Astrocyte of the cerebellum (primary cell): ENCODE measurements at places on chromosomes 5 and 9.

DNA sequence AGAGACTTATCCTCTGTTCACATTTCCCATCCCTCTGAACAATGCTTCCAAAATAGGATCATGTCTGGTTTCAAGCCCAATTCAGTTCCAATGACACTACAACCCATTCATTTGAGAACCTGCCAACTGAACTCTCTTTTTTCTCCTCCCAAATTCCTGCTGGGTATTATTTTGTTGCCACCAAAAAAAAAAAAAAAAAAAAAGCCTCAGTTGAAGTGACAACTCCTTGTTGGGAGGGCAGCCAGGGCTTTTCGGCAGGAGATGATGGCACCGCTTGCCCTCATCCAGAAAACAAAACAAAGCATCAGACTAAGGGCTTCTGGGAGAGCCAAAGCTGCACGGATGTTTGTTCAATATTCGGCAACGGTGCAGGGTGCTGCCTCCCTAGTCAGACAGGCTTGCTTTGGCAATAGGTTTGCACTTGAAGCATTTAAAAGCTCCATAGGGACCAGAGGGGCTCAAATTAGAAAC is 30.6 kb upstream of the TRIM32 start:
- DNase-seq: no peak

GRCh38 chr9:6498982-6499381 is 86.0 kb downstream of the UHRF2 start:
- DNase-seq: no peak

DNA sequence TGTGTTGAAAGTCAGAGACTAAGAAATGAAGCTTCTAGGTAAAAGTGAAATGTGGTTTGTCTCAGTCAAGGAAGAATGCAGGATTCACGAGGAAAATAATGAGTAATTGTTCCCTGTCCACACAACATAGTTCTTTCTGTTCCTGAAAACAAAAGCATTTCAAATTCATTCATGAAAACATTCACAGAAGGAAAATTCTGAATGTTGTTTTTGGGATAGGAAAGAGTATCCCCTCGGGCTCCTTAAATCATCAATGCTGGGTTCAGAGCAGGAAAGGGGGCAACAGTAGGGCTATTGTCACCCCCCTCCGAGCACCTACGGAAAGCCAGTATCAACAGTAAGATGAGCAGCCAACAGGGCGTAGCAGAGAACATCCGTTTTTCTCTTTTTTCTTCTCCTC is 769.9 kb upstream of the ADAMTS16 start:
- DNase-seq: no peak

DNA sequence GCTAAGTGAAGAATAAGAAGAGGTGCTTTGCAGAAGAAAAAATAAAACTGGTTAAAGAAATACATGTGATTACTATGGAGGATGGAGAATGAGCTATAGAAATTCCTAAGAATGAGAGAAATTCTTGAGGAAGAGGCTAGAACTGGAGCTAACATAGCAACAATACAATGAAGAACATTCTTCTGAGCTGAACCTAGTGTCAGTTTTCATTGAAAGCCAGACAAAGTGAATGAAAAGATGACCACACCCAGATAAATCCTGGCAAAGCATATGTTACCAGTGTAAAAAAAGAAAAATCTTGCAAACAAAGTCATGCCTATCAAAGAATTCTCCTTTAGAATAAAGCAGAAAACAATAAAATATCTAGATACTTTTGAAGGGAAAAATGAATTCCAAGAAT is 39.6 kb downstream of the SGCD start:
- no peak for DNase-seq

DNA sequence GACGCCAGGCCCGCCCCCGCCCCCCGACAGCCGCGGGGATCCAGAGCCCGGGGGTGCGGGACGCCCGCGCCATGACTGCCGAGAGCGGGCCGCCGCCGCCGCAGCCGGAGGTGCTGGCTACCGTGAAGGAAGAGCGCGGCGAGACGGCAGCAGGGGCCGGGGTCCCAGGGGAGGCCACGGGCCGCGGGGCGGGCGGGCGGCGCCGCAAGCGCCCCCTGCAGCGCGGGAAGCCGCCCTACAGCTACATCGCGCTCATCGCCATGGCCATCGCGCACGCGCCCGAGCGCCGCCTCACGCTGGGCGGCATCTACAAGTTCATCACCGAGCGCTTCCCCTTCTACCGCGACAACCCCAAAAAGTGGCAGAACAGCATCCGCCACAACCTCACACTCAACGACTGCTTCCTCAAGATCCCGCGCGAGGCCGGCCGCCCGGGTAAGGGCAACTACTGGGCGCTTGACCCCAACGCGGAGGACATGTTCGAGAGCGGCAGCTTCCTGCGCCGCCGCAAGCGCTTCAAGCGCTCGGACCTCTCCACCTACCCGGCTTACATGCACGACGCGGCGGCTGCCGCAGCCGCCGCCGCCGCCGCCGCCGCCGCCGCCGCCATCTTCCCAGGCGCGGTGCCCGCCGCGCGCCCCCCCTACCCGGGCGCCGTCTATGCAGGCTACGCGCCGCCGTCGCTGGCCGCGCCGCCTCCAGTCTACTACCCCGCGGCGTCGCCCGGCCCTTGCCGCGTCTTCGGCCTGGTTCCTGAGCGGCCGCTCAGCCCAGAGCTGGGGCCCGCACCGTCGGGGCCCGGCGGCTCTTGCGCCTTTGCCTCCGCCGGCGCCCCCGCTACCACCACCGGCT is 1.0 kb downstream of the FOXE1 start:
- no peak for DNase-seq

GRCh38 chr5:149940941-149941644 is 3.5 kb downstream of the PDE6A start:
- no peak for DNase-seq

GRCh38 chr5:132431632-132432031 is 58.9 kb downstream of the IRF1 start:
- DNase-seq: no peak

- DNase-seq: no peak
These were observed 18.6 kb downstream of the TDRD7 start for GRCh38 chr9:97430316-97431043.

DNA sequence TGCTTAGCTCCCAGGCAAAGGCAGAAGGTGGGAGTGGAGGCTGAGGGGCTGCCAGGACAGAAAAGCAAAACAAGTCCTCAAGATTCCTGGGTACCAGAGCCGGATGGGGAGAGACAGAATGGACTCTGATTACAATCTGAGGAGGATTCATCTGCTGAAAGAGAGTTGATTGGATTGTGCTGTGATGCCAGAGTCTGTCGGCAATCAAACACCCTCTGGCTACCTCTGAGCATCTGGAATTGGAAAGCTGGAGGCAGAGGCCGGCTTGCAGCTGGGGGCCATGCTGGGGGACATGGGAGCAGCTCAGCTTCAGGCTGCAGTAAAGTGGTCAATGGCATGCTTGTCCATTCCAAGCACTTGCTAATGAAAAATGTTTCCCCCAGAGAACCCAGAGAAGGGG is 59.3 kb downstream of the ASTN2 start:
- no peak for DNase-seq

DNA sequence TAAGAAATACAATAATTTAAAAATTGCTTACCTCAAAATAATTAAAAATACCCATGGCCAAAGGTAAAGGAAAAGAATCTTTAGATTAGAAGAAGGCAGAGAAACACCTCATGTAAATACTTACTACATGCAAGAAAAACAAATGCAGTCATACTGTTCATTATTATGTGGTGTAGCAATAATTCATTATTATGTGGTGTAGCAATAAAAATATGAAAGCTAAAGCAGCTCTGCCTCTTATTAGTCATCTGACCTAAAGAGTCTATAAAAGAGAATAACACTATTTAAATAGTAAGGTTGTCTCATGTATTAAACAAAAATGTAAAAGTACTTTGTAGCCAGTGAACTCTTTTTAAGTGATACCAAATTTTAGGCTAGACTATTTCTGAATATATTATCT is 6.6 kb downstream of the DTWD2 start:
- DNase-seq: no peak

- DNase-seq: no peak
These were observed 10.0 kb downstream of the OTULINL start for GRCh38 chr5:14591548-14591947.

- DNase-seq: no peak
These were observed 71.1 kb downstream of the TNC start for GRCh38 chr9:115046824-115047223.

DNA sequence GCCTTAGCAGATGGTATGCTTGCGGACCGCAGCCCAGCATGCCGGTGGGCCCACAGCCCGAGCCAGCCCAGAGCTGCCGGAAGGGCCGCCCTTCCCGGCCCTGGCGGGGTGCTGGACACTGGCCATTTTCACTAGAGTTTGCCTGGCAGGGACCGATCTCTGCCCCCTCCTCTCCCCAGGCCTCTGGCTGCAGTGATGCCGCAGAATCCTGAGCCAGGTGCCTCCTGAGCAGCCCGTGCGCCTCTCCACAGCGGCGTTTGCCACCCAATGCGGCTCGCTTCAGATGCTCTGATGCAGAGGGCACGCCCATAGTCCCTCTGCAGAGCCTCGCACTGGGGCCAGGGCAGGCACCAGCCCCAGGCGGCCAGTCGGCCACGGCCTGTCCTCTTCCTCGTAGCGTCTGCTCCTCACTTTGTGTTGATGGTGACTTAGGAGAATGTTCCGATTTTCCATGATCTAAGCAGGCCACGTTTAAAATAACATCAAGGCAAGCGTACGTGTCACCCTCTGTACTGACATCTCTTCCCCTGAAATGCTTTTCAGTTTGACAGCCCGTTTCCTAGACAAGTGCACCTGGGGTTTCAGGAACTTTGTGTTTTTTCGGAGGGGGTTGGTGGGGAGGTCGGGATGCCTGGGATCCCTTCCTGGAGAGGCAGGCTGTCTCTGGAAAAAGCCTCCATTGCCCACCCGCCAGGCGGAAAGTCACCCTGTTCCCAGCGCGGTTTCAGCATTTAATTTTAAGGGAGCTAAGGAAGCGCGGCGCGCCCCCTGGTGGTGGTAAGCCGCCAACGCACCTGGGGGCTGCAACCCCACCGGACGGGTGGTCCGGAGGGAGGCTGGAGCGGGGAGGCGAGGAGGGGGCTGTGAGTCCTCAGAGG is 29.8 kb upstream of the HMCN2 start:
- no peak for DNase-seq

DNA sequence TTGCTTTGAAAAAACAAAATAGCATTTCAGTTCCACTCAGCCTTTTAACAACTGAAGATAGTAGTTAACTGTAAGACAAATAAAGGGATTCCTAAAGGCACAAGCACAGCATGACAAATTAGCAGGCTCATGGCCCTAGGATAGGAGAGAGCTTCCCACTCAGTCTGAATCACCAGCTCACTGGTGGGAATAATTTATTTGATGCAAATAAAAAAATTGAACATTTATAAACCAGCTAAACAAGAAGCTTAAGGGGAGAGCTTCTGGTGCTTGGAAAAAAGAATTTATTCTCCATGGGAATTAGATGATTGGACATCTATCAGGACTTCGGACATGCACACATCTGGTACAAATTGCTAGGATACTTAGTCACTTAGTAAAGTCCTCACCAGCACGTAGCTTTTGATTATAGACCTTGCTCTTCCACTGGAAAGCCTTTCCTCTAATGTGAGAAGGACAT is 294.1 kb upstream of the TNC start:
- no peak for DNase-seq

- DNase-seq: no peak
These were observed 455.7 kb upstream of the NUDT12 start for GRCh38 chr5:104018299-104018698.

GRCh38 chr5:167286891-167287290 is 1004.6 kb upstream of the WWC1 start:
- no peak for DNase-seq

- no peak for DNase-seq
These were observed 41.5 kb downstream of the C5orf22 start for GRCh38 chr5:31573494-31574142.

DNA sequence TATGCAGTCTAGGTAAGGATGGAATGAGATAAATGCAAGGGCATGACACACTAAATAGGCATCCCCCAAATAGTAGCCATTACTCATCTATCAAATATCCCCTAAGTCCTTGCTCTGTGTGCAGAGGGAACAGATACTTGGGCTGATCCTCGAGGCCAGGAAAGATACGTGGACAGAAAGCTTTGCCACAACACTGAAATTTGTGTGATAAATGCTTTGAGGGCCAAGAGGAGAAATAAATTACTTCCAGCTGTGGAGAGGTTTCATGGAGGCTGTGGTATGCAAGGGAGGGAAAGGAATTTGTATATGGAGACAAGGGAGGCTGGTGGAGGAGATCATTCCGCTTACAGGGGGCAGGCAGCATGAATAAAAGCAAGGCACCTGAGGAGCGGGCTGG is 18.5 kb downstream of the ATOX1 start:
- peak; percentile 80 for DNase-seq

DNA sequence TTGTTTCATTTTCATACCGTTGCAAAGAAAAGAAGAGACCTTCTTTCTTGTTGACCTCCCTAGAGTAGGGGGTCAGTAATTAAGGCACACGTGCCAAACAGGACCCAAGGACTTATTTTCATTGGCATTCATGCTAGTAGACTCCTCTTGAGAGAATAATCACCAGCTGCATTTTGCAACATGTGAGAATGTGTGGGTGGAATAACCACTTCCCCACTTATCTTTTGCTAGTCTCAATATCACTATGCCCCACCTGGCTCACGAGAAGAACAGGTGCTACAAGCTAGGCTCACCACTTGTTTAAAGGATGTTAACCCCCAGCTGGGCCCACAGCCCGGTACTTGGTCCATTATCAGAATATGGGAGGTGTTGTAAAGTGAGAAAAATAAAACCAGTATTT is 460.7 kb upstream of the MEF2C start:
- DNase-seq: no peak

GRCh38 chr5:148843510-148844318 is 17.3 kb downstream of the ADRB2 start:
- DNase-seq: no peak

DNA sequence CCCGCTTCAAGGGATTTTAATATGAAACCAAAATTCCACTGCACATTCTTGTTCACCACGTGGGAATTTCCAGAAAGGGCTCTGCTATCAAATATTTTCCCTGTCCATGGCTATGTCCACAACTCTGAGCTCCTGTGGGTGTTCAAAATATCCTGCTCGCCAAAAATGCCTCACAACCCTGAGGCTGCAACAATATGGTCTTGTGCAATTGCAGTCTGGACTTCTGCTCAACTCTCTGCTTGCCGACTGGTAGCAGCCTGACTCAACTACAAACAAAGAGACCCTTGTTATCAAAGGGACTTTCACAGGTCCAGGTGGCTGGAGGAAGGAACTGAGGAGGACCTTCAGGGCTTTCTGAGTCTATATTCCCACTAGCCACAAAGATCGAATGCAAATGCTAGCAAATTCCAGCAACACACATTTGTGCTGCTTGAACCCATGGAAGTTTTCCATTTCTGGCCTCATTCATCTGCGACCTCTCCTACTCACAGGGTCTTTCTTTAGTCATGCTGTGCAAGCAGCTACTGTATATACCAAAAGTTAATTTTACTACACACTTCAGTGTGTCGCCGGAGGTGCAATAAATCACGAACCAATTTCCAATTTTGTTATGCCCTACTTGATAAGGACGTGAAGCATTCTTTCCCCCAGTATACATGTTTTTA is 169.2 kb upstream of the SLC30A5 start:
- DNase-seq: peak; percentile 36

DNA sequence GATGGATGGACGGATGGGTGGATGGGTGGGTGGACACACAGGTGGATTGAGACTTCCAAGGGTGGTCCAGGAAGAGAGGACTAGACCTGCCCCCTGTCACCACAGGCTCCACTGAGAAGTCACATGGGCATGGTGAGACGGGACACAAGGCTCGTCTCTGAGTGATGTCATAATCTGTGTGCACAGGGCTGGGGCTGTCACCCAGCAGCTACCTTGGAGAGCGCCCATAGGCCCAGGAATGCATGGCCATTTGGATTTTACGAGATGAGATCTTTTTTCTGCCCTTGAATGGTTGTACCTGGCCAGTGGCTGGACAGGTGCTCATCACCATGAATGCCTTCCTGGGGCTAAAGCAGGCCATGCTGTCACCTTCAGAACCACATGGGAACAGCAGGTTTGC is 3.1 kb downstream of the OLFM1 start:
- DNase-seq: no peak
